CD8-positive, alpha-beta memory T cell (primary cell): ENCODE measurements at places on chromosomes 13 and 19.

DNA sequence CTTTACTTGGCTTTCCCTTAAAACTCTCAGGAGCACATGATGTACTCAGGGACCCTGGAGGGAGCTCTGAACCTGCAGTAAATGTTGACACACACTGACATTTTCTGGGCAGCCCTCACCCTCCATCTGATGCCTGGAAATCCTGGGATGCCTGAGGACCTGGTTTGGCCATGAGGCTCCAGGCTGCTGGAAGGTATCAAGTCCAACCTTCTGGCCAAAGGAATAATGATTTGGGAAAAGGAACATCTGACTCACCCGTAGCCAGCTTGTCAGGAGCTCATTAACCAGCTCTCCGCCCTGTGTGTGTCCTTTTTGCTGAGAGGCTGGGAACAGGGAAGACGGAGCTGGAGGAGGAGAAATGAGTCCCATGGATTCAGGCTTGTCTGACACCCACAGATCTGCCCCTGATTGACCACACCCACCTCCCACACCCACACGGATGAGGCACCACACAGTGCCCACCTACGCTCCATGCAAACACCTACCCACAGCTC lies 10.3 kb downstream of the ZNF558 start:
- no peak overlapping the region for H3K27ac ChIP-seq
- H3K36me3 ChIP-seq: peaks cover 49% of the 10 kb centered on the region
- no peaks in the 10 kb centered on the region for H3K27me3 ChIP-seq
- H3K4me3 ChIP-seq: no peak overlapping the region

- H3K27me3 ChIP-seq: no peaks in the 10 kb centered on the region
- no peaks in the 10 kb centered on the region for H3K36me3 ChIP-seq
- no peaks in the 10 kb centered on the region for H3K4me1 ChIP-seq
These were observed 175.9 kb upstream of the TRPC4 start for GRCh38 chr13:38045278-38046048.

- DNase-seq: no peak
- no peak overlapping the region for H3K27ac ChIP-seq
- H3K36me3 ChIP-seq: no peaks in the 10 kb centered on the region
- H3K4me1 ChIP-seq: no peaks in the 10 kb centered on the region
These were observed 775.5 kb upstream of the GPC6 start for GRCh38 chr13:92451060-92451459.

DNA sequence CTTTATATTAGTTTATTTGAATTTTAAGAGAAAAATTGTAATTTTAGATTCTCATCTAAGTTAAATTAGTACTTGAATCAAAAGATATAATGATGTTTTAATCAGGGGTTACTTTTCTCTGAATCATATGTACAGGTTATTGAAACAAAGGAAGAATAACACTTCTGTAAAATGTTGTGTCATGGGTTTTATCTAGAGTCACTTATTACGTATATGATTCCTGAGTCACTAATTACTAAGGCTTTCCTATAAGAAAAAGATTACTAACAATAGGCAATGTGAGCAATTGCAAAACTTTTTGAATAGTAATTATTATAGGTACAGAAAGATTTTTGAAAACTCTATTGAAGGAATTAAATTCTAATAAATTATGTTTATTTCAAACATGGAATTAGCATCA lies 99.2 kb upstream of the KLF5 start:
- no peaks in the 10 kb centered on the region for H3K36me3 ChIP-seq
- no peak overlapping the region for H3K4me3 ChIP-seq
- H3K4me1 ChIP-seq: no peaks in the 10 kb centered on the region
- no peak overlapping the region for H3K27ac ChIP-seq

GRCh38 chr19:34260771-34261173 lies 6.4 kb downstream of the GARRE1 start:
- no peak overlapping the region for H3K4me3 ChIP-seq
- H3K27me3 ChIP-seq: no peaks in the 10 kb centered on the region
- no peaks in the 10 kb centered on the region for H3K36me3 ChIP-seq
- H3K27ac ChIP-seq: no peak overlapping the region
- DNase-seq: no peak
- H3K4me1 ChIP-seq: peaks cover 42% of the 10 kb centered on the region
